Stimulated activated CD4-positive, alpha-beta T cell treated with anti-CD3 and anti-CD28 coated beads, Interleukin-1b, Interleukin-23, amount 100 ng/mL, for 48 hours (primary cell): ENCODE measurements at places on chromosomes 3 and 15.

DNA sequence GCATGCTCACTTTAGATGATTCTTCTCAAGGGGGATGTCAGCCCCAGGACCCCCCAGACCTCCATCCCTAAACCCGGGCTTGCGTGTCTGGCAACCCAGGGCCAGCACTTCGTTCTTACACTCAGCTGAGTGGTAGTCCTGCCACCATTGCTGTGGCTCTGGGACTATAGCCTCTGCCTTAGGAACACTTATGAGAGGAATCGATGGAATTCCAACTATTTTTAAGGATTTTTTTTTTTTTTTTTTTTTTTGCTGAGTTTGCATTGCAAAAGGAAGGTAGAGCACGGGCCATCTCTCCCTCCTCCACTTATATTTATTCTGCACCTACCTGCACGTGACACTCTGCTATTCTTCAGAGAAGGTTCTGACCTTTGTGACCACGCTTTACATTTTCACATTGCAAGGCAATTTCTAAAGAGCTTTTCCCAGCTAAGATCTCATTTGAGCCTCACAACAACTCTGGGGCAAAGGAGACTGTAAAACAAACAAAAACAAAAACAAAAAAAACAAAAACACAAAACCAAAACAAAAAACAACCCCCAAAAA lies 113.9 kb downstream of the LPP start:
- no peak for DNase-seq

DNA sequence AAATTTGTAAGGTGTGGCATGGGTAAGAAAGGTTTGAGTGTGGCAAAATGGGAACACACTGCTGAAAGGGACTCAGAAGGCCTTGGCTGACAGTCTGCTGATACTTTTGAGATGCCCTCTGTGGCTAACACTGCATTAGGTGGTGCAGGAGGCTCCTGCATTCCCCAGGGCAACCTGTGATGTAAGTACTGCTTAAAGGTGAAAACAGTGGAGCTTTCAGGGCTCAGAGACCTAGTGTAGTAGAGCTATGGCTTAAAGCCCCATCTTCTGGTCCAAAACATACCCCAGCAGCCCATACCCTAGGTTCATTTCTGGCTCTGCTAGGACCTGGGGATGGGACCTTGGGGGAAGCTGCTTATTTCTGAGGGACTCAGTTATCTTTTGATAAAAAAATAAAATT lies 374.1 kb downstream of the ERC2 start:
- no peak for DNase-seq

DNA sequence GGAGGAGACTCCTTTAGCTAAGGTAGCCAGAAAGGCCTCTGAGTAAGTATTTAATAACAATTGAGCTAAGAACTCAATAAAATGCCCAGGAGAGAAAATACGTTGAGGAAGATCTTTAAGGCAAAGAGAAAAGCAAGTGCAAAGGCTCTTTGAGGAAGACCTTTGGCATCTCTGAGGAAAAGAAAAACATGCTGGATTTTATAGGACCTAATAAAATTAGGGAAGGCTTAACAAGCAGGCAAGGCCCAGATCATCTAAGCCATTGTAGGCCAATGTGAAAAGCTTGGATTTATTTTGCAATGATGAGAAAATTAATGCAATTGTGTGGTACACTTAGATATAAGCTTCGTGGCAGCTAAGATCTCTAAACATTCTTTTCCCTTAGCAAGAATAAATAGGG lies 75.7 kb downstream of the P3H2 start:
- DNase-seq, result no peak

- DNase-seq, result no peak
Measured at GRCh38 chr15:29917600-29918597, 95.6 kb upstream of the TJP1 start.

GRCh38 chr3:171028779-171029232 lies 2.3 kb upstream of the SLC2A2 start:
- no peak for DNase-seq
